GOT3 (cell line): ENCODE measurements at places on chromosomes 1 and 21.

DNA sequence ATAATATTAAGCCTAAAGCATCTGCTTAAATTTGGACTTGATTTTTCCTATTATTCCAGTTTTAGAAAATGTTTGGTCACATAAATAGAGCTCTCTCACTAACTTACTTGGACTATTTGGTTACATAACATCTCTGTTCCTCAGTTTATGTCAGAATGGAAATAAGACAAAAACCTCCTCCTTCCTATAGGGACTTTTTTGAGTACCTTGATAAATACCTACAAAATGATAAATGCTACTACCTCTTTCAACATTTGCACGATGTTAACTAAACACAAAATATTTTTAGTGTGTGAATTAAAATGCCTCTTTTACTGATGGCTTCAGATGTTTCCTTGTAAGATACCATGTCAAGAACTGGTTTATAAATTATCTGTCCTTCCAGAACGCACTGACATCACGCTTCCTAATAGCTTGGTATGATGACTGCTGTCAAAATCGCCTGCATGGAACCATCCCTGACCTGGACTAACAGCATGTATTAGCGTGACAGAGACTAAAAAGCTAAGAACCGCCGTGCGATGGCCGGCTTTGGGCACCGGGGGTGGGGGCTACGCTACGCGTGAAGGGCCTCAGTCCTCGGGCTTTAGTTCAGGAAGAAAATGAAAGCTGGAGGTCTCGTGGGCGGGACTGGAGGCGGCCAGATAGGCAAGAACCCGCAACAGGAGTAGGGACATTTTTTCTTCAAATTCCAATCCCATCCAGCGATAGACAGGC lies 133.2 kb upstream of the BARHL2 start:
- DNase-seq: no peak

DNA sequence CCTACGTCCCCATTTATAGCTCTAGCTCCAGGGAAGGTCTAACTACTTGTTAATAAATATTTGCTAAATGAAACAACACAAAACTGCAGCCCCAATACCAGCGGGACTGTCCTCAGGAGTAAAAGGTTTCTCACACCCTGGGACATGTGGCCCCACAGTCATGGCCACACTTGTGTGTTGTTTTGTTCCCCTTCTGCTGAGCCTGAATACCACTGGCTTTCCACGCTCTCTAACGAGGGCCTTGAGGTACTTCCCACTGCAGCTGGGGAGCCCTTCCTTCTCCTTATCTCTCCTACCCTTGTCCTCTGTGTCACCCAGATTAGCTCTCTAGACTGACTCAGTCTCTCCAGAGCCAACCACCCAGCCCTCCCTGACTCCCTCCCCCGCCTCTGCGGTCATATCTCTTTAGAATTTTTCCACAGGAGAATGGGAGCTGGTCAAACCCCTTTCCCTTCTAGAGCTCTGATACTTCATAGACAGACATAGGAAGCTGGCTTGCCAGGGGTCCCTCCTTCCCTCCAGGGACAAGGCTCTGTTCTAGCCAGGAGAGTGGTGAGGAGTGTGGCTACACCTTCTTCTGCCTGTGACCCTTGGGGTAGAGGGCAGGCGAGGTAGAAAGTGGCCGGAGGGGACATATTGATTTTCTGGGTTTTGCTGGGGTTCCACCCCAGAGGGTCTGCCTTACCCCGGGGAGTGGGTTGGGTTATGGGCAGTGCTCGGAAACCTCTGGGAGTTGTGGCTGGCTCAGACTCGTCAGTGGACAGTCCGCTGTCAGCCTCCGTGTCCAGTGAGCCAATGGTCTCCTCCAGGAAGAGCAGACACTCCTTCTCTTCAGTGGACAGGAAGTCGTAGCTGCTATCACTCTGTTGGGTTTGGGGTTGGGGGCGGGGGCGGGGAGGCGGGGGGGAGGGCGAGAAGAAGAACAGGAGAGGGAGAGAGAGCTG lies 8.1 kb downstream of the C1orf116 start:
- no peak for DNase-seq

GRCh38 chr1:221972276-221973235 lies 230.7 kb upstream of the DUSP10 start:
- no peak for DNase-seq

DNA sequence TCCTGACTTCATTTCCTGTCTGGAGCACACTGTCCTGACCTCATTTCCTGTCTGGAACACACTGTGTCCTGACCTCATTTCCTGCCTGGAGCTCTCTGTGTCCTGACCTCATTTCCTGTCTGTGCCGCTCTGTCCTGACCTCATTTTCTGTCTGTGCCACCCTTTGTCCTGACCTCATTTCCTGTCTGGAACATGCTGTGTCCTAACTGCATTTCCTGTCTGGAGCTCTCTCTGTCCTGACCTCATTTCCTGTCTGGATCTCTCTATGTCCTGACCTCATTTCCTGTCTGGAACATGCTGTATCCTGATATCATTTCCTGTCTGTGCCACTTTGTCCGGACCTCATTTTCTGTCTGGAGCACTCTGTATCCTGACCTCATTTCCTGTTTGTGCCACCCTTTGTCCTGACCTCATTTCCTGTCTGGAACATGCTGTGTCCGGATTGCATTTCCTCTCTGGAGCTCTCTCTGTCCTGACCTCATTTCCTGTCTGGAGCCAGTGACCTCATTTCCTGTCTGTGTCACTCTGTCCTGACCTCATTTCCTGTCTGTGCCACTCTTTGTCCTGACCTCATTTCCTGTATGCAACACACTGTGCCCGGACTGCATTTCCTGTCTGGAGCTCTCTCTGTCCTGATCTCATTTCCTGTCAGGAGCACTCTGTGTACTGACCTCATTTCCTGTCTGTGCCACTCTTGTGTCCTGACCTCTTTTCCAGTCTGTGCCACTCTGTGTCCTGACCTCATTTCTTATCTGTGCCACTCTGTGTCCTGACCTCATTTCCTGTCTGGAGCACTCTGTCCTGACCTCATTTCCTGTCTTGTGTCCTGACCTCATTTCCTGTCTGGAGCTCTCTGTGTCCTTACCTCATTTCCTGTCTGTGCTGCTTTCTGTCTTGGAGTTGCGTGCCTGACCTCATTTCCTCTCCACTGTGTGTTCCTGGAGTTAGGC lies 27.6 kb downstream of the SKI start:
- no peak for DNase-seq

GRCh38 chr1:71156590-71156989 lies 75.8 kb upstream of the ZRANB2 start:
- no peak for DNase-seq

- DNase-seq: no peak
Observed at GRCh38 chr1:175089136-175089718, 21.6 kb downstream of the TNN start.

- DNase-seq: no peak
Observed at GRCh38 chr1:210001751-210002150, 63.7 kb downstream of the SYT14 start.

DNA sequence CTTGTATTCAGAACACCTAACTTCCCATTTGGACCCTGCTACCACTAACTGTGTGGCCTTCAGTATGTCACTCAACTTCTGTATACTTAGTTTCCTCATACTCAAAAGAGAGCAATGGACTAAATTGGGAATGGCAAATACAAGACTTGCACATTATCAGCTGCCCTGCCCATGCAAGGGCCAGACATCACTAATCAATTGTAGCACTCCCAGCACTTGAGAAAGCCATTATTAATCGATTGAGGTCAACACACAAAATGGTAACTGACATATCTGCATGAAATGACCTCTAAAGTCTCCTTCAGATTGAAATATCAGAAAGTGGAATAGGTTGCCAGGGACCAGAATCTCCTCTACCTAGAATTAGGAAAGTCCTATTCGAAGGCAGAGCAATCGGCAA lies 59.2 kb downstream of the MT1HL1 start:
- DNase-seq: no peak

- DNase-seq: no peak
Observed at GRCh38 chr1:220717800-220718640, 27.9 kb downstream of the C1orf115 start.

DNA sequence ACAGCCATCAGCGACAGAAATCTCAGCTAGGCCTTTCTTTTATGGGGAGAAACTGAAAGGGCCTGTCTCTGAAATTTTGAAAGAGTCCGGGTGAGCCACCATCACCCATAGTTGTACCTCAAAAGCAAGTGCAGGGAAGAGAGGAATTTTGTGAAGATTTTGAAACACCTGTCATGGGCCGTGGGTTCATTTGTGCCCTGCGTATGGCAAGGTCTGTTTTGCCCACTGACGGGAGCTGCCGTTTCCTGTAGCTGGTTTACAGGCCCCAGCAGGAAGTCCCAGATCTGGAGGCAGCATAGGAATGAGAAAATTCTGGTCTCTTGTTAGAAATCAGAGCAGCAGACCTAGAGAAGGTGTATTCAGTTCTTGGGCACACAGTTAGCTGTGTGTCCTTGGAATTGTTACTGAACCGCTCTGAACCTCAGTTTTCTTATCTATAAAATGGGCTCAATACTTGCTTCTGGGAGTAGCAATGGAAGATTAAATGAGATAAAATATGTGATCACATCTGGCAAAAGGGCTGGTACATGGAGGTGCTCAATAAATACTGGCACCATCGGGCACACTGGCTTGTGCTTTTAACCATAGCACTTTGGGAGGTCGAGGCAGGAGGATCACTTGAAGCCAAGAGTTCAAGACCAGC lies 52.5 kb downstream of the MAN1C1 start:
- no peak for DNase-seq

- DNase-seq: no peak
Observed at GRCh38 chr1:117362986-117363385, 4.3 kb upstream of the MAN1A2 start.

DNA sequence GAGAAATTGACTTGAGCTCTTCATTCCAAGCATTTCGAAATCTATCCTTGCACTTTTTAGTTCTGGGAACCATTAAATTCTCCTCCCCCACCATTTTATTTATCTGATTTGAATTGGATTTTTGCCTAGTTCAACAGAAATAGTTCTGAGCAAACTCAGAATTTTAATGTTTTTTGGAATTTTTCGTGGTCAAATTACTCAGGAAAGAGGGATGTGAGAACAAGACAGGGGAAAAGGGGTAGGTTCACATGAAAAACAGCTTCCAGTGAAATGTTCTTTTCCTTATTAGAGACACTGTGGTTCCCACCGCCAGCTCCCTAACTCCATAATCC lies 5.7 kb upstream of the ZNF697 start:
- no peak for DNase-seq

DNA sequence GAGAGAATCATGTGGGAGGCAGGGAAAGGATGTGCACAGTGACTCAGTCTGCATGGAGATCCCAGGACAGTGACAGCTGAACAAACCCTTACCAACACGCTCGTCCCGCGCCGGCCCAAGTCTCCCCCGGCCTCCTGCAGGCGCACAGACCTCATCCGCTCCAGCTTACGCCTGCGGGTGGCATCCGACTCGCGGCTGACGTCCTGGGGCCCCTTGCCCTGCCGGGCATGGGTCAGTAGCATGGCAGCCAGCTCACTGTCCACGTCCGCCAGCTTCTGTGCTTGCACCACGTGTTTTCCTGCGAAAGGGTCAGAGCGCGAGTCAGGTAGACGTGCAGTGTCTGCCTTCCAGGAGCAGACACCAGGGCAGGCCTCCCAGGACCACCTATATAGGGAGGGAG lies 115.2 kb downstream of the NPHP4 start:
- no peak for DNase-seq

DNA sequence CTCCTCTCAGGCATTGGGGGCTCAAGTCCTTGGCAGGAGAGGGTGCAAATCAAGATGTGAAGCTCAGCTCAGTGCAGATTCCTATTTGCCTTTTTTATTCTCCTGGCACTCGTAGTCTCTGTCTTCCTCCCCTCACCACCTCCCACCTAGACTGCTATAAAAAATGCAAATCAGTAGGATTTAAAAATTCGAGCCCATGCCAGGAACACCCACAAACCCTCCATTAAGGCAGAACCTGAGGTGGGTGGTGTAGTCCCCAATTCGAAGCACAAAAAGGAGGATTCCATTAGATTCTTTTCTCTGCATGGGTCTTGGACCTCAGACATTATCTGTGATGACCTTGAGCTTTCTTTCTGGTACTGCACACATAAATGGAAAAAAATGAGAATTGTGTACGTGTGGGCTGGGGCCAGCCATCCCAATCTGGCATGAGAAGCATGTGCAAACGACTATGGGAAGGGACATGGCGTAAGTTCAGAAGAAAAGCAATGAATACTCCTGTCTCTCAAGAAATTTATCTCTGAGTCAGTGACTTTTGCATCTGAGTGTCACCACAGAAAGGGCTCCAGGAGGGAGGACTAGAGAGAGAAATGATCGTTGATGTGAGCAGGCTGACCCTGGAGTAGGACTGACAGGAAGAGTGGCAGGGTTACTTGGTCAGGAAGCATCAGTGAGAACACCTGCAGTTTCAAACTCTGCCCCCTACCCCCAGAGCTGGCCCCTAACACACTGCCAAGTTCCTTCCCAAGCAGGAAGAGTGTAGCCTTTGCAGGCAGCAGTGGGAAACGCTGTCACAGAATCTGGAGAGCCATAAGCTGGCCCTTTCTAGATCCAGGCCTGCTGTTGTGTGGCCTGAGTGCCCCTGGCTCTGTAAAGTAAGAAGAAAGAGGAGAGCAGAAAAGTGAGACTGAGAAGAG lies 1.7 kb downstream of the INKA2 start:
- no peak for DNase-seq

DNA sequence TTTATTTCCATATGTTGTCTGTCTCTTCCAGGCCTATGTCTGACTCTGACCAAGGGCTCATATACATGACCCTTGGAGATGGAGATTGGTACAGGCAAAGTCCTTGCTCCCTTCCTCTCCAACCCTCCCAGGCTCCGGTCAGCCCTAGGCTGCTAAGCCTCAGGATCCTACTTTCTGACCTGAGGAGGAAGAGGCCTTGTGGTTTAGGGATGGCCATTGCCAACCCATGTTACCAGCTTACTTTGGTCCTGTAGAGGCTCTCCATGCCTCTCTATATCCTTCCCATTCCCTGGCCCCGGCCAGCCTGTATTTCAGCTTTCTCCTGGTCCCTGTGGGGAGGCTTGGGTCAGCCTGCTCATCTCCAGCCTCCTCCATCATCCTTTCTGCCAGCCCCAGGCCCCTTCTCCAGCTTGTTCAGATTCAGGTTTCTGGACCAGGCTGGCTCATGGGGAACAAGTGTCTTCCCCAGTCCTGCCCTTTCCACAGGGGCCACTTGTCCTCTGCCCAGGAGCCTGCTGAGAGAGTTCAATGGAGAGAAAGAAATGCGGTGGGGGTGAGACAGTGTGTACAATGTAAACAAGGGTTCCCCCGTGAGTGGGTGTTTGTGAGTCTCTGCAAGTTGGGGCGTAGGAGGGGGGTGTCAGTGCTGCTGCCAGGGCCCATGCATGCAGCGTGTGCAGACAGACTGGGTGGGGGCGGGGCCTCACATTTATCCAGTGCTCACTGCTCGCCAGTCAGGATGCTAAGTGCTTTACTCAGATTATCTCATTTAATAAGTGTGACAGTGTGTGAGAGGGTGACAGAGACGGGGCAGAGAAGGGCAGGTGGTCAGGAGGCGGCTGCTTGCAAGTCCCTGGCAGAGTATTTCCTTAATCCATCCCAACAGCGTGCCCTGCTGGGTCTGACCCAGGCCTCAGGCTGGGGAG lies 31.3 kb upstream of the FOXO6 start:
- no peak for DNase-seq

GRCh38 chr1:217498209-217498608 lies 132.7 kb downstream of the GPATCH2 start:
- DNase-seq: no peak

GRCh38 chr1:21672478-21673276 lies 3.5 kb upstream of the RAP1GAP start:
- DNase-seq: no peak

- DNase-seq: no peak
Observed at GRCh38 chr1:42442662-42443061, 13.2 kb downstream of the ZMYND12 start.
